Activated effector memory CD4-positive, alpha-beta T cell treated with Interleukin-2 at 50 U/mL for 16 hours (primary cell): ENCODE measurements at places on chromosomes 3 and 15.

DNA sequence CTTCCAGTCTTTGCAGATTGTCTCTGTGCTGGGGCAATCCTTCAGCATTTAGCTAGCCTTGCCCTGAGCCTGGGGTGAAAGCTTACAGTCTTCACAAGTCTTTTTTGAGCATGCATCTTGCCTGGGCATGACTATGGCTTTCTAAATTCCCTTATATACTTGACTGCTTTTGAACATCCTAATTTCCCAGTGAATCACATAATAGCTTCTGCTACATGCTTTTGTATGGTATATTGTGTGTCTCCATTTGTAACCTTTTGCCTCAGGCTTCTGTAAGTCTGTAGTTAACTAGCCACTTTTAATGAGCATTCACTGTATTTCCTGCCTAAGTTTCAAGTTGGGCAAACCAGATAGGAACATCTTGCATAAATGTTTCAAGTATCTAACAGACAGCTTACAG, 76.8 kb downstream of the CHCHD4 start:
- no peak for DNase-seq

DNA sequence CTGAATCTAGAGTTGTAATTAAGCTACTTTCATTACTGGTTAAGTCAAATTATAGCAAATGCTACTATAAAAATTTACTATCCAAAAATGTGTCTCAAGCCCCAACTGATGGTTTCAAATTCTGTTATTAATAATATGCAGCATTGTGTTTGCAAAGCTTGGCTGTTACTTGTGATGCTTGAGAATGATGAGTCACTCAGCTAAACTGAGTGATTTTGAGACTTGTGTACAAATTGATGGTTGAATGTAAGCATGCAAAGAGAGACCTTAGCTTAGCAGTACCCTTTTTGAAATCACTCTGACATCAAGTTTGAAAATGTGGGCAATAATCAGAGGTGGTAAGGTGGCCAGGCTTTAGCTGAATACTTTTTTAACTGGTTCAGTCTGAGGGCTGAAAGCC, 27.6 kb downstream of the OPA1 start:
- no peak for DNase-seq

DNA sequence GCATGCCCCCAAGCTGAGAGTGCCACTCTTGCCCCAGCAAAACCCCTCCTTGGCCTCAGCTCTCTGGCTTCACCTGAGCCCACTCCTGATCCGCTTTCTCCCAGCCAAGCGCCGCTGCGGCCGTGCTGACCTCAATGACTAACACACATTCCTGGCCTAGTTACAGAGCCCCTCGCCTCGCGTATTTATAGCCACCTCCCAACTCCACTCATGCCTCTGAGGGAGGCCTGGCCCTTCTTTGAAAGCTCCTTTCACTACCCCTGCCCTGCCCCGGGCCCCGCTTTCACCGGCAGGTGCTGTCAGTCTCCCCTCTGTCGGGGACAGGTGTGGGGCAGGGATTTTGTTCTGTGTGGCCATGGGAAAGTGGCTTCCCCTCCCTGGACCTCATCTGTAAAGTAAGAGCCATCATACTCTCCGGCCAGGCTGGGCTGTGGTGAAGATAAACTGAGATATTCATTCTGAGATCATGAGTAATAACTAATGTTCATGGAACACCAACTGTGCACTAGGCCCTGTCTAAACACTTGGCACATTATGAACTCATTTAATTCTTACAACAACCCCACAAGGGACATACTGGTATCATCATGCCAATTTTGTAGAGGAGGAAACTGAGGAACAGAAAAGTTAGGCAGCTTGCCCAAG, 13.2 kb upstream of the ATP2B2 start:
- DNase-seq = no peak

DNA sequence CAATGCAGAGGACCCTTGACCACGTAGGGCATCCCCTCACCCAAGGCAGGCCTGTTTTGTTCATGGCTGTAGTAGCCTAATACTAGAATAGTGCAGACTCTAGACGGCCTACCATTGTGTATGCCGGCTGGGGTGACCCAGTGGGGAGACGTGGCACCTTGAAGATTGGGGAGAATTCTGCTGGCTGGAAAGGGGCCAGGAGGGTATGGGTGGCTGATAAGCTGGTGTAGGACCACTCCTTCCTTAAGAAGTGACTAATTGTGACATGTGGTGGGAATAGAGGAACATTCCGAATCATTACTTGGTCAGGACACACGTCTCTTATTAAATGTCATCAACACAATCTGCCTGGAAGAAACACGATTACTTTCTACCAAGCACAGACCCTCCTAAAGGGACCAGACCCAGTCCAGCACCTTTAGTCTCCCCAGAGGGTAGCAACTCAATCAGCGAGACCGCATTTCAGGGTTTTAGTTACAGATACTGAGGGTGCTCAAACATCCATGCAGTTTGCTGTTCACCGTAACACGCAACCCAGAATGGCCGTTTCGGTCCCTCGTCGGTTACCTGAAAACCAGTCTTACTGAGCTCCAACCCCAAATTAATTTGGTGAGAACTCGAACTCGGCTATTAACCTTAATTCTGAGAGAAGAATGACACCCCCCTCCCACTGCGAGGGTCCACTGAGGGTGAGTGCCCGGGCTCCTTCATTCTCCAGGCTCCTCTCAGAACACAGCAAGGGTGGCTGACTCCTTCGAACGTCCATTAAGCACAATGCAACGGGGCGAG, 1.6 kb upstream of the KLF13 start:
- DNase-seq = no peak

DNA sequence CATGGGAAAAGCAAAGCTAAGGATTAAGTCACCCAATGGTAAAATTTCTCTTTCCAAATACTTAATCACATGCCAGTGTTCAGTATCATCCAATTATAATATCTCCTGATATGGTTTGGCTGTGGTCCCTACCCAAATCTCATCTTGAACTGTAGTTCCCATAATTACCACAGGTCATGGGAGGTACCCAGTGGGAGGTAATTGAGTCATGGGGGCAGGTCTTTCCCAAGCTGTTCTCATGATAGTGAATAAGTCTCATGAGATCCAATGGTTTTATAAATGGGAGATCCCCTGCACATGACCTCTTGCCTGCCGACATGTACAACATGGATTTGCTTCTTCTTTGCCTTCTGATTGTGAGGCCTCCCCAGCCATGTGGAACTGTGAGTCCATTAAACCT, 26.1 kb upstream of the NMB start:
- no peak for DNase-seq

GRCh38 chr15:98154863-98155262, 194.4 kb downstream of the ARRDC4 start:
- no peak for DNase-seq

GRCh38 chr3:138389144-138389601, 40.8 kb downstream of the MRAS start:
- DNase-seq = no peak

DNA sequence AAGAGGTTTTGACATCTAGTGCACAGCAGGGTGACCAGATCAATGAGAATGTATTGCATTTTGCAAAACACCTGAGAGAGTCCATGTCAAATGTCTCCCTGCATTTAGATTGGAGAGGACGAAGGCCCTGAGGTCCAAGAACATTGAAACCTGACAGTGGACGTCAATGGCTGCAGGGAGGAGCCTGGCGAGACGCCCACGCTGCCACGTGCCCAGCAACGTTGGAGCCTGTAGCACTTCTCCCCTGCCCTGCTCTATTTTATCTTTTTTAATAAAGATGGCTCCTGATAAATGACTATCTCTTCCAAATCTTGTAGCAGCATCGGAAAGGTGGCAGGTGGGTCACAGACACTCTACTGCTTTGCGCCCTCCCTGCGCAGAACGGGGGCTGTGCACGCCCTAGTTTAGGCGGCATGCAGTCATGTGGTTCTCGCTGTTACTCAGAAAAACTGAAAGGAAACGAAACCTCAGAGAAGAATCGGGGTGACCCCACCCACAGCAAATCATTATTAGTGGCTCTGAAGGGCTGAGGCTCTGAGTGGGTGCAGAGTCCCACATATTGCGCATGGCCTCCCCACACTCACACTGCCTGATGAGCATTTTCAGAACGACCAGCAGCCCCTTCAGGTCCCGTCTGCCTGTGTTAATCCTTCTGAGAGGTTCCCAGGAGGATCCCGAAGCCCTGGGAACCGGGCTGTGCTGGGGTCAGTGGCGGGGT, 62.5 kb upstream of the TAMM41 start:
- peak; percentile 15 for DNase-seq

DNA sequence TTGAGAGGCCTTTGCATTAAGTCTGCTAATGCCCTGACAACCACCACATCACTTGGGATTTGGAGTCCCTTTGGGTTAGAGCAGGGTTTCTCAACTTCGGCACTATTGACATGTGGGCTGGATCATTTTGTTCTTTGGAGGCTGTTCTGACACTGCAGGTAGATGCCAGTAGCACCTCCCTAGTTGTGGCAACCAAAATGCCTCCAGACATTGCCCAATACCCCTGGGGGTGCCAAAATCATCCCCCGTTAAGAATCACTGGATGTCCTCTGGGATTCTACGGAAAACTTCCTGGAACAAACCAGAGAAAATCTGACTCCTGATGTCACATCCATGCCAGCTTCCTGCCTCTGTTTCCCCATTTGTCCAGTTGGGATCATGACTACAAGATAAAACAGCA, 37.2 kb upstream of the BLM start:
- no peak for DNase-seq

GRCh38 chr3:44721231-44722102, 8.0 kb upstream of the ZNF501 start:
- DNase-seq = no peak

GRCh38 chr3:138030734-138031280, 20.8 kb downstream of the CLDN18 start:
- no peak for DNase-seq

- DNase-seq = no peak
Observed at GRCh38 chr3:134369231-134369741, 5.0 kb downstream of the AMOTL2 start.

- DNase-seq = no peak
Observed at GRCh38 chr15:73709686-73710085, 25.5 kb downstream of the CD276 start.

DNA sequence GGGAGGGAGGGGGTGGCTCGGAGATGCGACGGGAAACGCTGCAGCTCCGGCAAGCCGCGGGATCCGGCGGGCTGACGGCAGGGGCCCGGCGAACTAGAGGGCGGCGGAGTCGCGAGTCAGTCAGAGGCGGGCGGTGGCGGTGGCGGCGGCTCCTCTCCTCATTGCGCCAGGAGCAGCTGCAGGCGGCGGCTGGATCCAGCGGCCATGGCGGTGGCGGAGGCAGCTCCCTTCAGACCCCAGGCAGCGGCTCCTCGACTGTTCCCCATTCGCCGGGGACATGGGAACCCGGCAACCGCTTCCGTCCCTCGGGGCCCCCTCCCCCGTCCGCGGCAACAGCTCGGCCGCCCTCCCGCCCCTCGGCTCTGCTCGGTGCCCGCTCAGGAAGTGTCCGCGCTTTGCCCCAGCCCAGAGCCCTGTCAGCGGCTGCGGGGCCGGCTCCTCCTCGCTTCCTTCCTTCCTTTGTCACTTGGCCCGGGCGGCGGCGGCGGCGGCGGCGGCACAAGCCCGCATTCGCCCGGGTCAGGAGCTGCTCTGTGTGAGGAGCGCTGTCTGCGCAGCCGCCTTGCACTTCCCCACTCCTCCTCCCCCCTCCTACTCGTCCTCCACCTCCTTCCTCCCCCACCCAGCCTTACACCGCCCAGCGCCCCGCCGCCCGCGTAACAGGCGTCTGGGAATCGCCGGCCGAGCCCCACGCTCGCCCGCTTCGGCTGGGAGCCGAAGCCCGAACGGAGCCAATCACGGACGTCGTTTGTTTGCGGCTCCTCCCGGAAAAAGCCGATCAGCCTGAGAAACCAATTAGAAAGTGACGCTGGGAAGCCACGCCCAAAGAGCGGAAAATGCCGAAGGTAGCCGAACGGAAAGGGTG, at the start of gene GSK3B:
GSK3B (minus strand) TSS at position 537 of the 865 bp plus-strand sequence. CDS start 1,013 bp downstream, outside the sequence.
- peak; percentile 99 for DNase-seq

DNA sequence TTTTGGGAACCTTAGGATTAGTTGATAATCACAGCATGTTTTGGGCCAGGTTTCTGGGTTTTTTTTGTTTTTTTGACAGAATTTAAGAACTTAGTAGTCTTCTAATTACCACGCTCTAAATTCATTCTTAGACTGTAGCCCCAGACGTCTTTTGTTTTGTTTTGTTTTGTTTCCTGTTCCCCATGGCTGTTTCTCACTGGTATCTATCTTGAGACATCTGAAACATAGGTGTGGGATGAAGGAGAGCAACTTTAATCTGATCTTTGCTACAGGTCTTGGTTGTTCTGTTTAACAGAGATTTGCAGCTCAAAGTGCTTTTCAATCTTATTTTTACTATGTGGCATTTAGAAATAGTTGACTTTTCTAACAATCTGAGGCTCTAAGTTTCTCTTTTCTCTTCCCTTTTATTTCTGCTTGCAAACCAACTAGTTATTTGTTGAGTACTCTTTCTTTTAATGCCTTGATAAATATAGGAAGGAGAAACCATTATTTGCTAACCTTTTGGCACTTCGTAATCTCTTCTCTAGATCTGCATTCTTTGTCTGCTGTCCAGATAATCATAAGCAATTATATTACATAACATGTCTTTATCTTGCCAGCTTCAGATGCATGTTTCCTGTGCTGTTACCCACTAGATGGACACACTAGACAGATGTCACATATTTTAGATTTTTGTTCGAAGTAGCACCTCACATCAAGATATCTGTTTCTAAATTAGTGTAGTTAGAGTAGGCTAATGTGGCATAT, 40.9 kb downstream of the FBXL2 start:
- DNase-seq = no peak

- DNase-seq = no peak
Observed at GRCh38 chr3:9787714-9788113, 4.6 kb downstream of the TADA3 start.

DNA sequence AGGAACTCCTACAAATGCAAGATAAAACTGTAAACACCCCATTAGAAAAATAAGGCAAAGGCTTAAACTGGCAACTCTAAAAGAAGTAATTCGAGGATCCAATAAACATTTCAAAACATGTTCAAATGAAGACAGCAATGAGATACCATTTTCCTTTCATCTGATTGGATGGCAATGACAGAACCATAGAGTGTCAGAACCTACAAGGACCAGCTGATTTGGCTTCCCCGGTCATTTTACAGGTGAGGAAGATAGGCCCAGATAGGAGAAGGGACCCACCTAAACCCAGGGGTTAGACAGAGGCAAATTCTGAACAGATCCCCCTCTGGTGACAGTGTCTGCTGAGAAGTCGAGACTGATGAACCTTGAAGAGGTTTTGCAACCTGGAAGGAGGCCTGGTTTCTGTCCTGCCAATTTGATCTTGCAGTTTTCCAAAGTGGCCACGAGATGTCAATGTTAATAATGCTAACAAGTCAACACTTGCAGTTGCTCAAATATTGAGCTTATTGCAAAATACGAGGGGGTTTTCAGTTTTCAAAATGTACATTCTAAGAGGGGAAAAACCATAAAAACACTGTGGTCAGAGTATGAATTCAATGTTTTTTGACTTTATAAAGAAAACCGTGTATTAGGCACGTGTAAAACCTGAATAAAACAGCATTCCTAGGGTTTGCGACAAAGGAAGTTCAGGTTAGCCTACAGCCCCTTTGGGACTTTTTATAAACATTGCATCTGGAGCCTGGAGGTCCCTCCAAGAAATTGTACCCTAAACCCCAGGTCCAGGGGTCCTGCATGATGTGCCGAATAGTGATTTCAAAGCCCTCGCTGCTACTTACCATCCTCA, 21.5 kb downstream of the CFAP161 start:
- no peak for DNase-seq

GRCh38 chr3:36812240-36812639, 47.9 kb upstream of the DCLK3 start:
- no peak for DNase-seq
